ENCODE measurements at places on chromosomes 11 and 22.

GRCh38 chr11:126477535-126478305, 122.2 kb downstream of the ST3GAL4 start:
- peak; percentile 23 for DNase-seq

DNA sequence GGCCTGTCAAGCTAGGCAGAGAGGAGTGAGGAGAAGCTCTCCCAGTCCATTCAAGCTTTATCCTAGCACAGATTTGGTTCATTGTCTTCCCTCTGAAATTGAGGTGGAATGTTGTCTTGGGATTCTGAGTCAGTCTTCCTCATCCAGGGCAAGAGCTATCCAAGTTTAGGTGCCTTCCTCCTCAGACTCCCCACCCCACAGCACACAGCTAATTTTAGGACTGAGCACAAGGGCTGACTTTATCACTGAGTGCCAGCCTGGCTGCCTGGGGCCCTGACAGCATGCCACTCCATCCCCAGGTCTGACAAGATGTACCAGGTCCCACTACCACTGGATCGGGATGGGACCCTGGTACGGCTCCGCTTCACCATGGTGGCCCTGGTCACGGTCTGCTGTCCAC, 2.6 kb downstream of the PGAP2 start:
- DNase-seq = no peak

GRCh38 chr11:34850334-34850733, 65.8 kb downstream of the APIP start:
- DNase-seq = no peak

DNA sequence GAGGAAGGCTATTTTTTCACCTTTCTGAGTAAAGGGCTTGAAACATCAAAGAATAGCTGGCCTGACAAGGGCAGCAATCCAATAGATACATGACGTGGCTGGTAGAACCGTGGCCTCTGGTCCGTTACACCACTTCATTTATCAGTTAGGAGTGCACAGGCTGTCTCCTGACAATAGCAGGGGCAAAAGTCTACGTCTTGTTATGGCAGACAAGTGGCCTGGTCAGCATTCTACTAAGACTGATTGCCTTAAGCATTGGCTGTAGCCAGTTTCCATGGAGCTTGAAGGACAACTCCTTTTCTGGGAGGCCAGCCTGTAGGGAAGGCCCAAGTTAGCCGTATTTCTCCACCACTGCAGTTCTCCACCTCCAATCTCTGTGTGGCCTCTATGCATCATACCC, 9.2 kb upstream of the GDPD4 start:
- no peak for DNase-seq

GRCh38 chr22:37663521-37664140, 5.1 kb downstream of the PDXP start:
- DNase-seq = no peak

DNA sequence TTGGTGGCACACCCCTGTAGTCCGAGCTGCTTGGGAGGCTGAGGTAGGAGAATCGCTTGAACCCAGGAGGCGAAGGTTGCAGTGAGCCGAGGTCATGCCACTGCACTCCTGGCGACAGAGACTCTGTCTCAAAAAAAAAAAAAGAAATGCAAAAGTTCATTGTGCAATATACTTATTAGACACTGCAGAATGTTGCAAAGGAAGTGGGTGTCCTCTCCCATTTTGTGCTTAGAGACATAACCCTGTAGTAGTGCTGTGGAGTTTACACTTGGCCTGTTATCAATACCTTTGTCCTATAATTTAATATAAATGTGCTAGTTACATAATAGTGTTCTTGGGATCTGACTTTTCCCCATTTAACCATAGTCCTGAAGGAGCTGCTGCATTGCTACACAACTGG, 9.4 kb downstream of the BCL2L13 start:
- DNase-seq = peak; percentile 70

DNA sequence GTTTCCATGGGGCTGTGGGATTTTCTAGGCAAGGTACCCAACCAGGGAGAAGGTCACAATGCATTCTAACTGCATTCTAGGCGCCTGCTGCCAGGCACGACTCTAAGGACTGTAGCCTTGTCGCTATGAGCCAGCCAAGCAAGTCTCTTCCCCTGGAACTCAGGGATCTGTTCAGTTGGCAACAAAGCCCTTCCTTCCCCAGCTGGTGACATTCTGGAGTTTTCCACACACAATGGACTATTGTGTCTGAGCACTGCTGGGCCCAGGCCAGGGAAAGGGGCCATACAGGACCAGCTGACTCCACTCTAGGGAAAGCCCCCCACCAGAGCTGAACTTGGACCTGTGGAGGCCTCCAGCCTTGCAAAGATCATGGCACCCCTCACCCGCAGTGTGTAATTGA, 116.8 kb downstream of the RRAS2 start:
- no peak for DNase-seq

DNA sequence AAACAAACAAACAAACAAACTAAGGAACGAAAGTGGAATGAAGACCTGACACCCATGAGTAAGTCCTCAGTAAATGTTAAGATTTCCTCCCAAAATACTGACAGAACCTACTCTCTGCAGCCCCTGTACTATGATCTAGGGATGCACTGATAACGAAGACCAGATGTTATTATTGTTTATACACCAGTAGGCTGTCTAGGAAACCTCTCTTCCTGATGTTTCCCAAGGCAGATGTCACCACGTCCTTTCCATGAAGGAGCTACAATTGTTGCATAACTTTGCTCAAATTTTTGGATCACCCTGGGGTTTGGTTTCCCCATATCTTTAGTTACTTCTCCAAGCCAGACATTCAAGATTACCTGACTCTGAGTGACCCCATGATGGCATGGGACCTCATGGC, 340.7 kb downstream of the MIAT start:
- DNase-seq = no peak

- DNase-seq = peak; percentile 32
Observed at GRCh38 chr11:26227301-26227746, 104.6 kb upstream of the ANO3 start.

DNA sequence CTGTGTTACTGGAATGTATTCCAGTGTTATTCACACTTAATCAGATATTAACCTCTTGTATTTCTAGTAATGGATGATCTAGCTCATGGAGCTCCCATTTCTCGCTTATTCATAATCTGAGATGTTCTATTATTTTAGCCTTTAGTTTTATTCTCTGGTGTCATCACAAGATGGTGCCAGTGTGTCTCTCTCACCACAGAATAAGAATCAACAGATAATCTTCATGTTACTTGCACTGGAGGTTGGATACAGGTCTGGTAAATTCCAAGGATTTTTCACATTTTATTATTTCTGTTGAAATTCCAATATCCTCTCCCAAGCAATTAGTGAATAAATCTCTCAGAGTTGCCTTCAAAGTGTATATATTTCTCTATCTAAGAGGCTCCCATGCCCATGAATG, 74.6 kb downstream of the CASP12 start:
- peak; percentile 6 for DNase-seq

- peak; percentile 6 for DNase-seq
Observed at GRCh38 chr11:125036933-125037332, 26.2 kb upstream of the SLC37A2 start.

GRCh38 chr11:116515664-116516184, 257.1 kb downstream of the BUD13 start:
- no peak for DNase-seq

DNA sequence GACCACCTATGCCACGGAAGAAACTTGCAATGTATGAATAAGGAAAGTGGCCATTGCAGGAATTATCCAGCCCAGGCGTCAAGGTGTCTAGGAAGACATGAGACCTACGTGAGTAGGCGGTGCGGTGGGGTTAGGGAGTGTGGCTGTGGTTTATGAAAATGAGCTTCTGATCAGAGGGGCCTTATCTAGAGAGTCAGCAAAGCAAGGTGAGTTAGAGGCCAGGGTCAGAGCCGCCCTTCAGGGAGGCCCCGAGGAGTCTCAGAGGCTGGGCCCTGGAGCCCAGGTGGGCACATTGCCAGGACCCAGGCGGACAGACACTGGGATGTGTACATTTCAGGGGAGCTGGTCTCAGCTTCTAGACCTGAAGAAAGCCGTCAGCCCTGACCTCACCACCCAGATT, 13.8 kb upstream of the LINC01488 start:
- no peak for DNase-seq

DNA sequence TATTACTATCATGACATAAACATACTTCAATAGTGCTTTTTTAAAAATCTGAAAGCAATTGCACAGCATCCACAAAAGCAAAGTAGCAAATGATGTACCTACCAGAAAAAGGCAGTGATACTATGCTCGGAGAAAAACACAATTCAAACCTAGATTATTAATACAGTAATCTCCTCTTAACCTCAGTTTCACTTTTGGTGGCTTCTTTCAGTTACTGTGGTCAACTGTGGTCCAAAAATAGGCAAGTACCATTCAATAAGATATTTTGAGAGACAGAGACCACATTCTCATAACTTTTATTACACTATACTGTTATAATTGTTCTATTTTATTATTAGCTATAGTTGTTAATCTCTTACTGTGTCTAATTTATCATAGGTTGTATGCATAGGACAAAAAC, 20.8 kb downstream of the KCNA4 start:
- no peak for DNase-seq

DNA sequence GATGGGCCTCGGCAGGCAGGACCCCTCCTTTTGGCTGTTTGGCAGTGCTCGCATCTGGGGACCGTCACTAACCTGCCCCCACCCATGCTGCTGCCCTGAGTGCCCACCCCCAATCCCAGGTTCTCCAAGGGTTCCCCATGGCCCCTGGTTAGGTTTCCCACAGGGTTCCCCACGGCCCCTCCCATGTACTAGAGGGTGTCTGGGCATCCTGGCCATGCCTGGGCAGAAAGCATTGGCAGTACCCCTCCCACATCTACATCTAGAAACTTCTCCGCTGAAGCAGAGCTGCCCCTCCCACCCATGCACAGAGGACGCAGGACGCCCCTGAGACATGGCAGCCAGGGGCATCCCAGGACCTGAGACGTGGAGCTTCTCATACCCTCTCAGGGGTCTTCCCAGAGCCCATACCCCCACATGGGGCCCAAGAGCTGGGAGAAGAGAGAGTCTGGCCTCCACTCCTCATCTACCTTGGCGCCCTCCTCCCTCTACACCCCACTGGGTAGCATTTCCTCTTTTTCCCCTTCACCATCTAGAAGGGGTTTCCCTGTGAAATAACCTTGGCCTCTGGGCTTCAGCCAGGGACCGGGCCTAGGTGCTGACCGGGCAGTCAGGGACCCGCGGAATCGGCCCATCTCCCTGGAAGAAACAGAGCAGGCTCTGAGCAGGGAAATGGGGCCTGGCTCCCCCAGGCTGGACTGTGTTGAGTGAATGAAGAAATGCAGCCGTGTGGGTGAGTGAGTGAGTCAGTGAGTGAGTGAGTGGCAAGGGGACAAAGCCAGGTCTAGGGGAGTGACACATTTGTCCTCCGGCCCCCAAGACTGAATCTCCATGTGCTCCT, 987.3 kb downstream of the BRD1 start:
- DNase-seq = no peak

DNA sequence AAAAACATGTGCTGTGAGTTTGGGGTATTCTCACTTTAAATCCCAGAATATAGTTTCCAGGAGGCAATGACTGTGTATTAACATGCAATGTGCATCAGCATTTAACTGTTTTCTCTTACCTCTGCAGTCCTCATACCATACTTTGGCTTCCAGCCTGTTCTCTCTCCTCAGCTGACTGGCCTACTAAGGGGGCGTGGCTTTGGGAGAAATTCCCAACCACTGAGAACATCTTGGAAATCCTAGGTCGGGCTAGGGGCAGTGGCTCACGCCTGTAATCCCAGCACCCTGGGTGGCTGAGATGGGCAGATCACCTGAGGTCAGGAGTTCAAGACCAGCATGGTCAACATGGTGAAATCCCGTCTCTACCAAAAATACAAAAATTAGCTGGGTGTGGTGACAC, 13.5 kb upstream of the ZC3H12C start:
- no peak for DNase-seq

DNA sequence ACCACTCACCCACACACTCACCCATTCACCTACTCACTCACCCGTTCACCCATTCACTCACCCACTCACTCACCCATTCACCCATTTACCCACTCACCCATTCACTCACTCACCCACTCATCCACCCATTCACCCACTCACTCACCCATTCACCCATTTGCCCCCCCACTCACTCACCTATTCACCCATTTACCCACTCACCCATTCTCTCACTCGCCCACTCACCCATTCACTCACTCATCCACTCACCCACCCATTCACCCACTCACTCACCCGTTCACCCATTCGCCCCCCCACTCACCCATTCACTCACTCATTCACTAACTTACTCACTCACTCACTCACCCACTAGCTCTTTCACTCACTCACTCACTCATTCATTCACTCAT, 15.0 kb downstream of the MUC5AC start:
- DNase-seq = no peak

DNA sequence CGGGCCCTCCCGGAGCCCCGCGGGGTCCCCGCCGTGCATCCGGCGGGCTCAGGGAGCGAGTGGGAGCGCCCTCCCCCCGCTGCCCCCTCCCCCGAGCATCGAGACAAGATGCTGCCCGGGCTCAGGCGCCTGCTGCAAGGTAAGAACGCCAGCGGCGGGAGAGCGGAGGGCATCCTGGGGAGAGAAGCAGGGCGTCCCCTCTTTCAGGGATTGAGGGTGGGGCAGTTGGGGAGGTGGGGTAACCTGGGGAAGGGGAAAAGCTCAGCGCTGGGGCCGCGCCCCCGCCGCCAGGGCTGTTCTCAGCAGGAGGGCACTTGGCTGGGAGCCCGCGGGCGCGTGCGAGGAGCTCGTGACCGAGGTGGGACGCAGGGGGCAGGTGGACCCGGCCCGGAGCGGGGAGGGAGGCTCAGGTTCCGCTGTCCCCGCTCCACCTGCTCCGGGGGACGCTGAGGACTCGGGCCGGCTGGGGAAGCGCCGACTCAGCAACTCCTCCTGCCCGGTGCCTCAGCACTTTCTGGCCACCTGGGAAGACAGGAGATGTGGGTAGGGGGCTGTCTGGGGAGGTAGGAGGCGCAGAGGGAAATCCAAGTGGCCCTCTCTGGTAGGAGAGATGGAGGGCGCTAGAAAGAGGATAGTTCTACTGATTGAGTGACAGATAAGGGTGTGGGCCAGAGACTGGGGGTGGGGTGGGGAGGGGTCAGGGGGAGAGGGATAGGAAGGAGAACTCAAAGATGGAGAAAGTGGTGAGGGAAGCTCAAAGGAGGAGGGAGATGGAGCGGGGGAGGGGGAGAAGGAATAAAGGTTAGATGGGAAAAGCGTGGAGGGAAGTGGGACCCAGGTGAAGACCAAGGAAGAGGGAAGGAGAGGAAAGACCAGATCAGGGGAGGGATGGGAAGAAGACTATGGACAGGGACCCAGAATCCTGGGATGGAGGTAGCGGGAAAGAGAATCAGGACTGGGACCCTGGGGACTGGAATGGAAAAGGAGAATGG, 726 bp downstream of the RTN4RL2 start:
- DNase-seq = no peak

Data from NB4 (cell line).